ENCODE measurements at places on chromosomes 16 and 17.

- no peak for DNase-seq
Observed at GRCh38 chr17:9052921-9053320, 31.6 kb downstream of the NTN1 start.

GRCh38 chr16:2296661-2297505, 29.0 kb upstream of the RNPS1 start:
- DNase-seq = no peak

DNA sequence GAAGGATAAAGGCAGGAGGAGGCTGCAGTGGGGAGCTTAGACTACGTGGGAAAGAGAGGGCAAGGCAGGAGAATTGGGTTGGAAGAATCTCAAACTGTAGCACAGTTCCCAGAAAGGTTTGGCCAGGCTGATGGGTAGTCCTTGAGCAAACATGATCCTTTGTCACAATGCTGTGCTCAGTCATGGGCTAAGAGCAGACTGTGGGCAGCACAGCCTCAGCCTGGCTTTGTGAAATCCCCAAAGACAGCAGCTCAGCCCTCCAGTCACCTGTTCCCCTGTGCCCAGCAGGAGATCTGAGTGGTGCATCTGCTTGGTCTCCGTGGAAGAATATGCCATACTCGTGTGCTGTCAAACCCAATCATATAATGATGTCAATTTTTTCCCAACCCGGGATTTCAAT, 10.6 kb upstream of the ENGASE start:
- DNase-seq = no peak

DNA sequence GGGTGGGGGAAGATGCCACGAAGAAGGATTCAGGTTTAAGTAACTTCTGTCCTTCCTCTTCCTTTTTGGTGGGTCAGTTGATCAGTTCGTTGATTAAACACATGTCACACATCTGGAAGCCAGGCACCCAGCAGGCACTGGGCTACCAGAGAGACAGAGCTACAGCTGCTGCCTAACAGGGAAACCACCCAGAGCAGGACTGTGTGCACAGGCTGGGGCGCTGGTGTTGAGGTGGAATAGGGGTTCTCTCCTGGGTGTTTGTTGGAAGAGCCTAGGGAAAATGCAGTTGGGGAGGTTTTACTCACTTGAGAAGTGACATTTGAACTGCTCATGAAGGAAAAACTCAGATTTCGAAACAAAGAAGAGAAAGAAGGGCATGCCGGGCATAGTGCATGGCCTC, 152.4 kb downstream of the IRX5 start:
- no peak for DNase-seq

All from NCI-H2081 treated with DMSO at 0.1 percent for 48 hours (cell line).